NCI-H524 treated with DMSO at 0.1 percent for 48 hours (cell line): ENCODE measurements at places on chromosomes 7 and 10.

DNA sequence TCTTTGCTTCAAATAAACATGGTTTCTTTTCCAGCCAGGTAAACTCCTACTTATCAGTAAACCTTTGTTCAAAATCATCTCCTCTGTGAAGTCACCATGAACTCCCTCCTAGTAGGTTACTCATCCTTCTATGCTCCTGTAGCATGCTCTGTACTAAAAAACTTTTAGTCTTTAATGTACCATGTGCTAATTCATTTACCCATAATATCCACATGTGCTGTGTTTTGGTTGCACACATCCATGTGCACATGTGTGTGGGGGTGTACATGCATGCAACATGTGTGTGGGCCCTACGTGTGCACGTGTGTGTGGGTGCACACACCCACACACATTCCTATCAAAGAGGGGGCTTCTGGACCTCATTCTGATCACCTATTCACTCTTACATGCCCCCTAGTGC is 259.9 kb upstream of the SP4 start:
- DNase-seq: no peak

GRCh38 chr10:5583525-5584175 is 58.9 kb downstream of the CALML3 start:
- DNase-seq: peak; percentile 1

GRCh38 chr10:97016728-97017473 is 168.9 kb downstream of the SLIT1 start:
- no peak for DNase-seq

DNA sequence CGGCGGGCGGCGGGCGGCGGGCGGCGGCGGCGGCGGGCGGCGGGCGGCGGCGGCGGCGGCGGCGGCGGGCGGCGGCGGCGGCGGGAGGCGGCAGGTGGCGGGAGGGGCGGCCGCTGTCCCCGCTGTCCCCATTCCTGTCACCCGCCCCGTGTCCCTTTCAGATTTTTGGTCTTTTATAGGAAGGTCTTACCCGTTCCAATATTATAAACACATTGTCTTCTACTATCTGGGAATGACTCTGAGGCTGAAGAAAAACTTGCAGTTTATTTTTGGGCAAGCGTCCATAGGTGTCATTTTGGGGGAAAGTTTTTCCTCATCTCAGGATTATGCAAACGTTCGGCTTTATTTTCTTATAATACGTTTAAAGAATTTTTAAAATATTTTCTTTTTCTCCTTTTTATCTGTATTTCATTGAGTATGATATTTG is 578 bp downstream of the ZNF713 start:
- no peak for DNase-seq

GRCh38 chr10:59868696-59869593 is 37.4 kb downstream of the CCDC6 start:
- DNase-seq: peak; percentile 28

DNA sequence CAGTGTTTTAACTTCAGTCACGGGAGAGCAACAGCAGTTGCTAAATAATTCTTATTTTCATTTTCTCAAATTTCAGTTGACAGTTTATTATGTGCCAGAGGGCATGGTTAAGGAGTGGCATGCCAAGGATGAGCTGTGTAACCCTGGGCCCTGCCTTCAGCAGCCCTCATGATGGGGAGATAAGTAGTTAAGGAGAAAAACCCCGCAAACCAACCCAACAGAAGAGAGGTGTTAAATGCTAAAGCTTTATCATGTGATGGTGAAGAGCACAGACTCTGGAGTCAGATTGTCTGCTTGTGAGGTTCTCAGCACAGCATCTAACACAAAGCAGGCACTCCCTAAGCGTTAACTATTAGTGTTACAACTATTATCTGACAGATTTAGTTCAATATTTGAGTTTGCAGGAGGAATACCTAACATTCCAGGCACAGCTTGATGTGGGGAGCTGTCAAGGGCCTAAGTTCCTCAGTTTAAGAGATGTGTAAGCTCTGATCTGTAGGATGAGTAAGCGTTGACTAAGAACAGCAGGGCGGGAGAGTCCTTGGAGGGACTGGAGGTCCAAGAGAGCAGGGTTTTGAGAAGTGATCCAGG is 29.6 kb downstream of the STAM start:
- no peak for DNase-seq

GRCh38 chr7:135206941-135207391 is 4.4 kb downstream of the WDR91 start:
- DNase-seq: no peak

- DNase-seq: no peak
Observed at GRCh38 chr7:31761646-31762045, 74.6 kb downstream of the PPP1R17 start.

DNA sequence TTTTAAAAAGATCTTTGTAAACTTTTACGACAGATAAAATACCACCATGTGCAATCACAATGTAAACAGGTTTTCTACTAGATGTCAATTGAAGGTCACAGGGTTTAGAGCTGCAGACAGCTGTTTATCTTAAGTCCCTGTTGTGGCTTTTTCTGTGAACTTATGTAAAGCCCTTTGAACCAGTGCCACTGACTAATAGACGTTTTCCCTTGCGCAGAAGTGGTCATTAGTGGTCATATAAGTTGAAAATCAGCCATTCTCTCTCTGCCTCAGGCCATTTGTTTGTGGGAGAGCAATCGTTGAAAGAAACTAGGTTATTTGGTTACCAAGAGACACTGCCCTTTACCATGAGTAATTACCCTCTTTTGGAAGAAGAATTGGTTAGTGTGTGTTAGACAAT is 23.9 kb downstream of the CACNB2 start:
- DNase-seq: no peak

- no peak for DNase-seq
Observed at GRCh38 chr10:106897719-106898118, 266.8 kb downstream of the SORCS1 start.

GRCh38 chr7:482521-483083 is 37.0 kb downstream of the PDGFA start:
- DNase-seq: no peak

DNA sequence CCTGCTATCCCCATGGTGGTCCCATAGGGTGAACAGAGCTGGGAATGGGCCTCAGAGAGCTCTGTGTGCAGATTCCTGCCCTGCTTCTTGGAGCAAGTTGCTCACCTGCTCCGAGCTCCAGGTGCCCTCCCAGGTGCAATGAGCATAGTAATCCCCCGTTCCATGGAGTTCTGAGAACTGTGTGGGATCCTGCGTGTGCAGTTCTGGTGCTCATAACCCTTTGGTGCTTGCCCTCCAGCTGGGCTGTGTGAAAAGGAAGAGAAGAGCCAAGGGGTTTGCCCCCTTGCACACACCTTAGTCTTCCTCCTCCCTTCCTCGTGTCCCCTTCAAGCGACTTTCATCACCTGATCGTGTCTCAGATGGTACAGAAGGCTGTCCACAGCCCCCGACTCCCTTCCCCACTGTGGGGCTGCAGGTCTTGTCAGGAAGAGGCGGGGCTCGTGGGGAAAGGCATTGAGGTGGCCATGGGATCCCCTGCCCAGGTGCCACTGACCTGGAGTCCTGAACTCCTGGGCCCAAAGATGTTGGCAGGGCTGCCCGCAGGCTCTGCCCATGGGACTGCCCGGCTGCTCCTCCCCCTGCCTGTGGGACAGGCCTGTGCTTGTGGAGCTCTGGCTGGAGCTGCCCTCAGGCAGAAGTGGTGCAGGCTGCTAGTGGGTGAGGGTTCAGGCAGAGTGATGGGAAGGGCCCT is 21.9 kb upstream of the ZNF488 start:
- no peak for DNase-seq

DNA sequence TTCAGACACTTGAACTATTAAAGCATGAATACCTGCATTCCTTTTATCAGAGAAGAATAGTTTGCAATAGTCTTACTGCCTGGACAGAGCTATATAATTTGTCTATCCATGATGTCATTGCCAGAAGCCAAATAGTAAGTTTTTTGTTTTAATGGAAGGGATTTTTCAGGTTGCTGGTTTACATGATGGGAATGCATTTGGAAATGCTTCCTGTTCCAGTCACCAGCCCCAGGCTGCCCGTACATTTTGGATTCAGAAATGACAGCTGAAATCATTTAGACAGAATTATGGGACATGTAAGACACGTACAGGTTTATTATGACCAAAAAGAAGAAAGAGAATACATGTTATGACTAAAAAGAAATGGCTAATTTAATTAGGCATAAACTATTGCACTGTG is 293.1 kb downstream of the CDK14 start:
- DNase-seq: no peak

- no peak for DNase-seq
Observed at GRCh38 chr10:117418121-117418520, 42.9 kb upstream of the PDZD8 start.

DNA sequence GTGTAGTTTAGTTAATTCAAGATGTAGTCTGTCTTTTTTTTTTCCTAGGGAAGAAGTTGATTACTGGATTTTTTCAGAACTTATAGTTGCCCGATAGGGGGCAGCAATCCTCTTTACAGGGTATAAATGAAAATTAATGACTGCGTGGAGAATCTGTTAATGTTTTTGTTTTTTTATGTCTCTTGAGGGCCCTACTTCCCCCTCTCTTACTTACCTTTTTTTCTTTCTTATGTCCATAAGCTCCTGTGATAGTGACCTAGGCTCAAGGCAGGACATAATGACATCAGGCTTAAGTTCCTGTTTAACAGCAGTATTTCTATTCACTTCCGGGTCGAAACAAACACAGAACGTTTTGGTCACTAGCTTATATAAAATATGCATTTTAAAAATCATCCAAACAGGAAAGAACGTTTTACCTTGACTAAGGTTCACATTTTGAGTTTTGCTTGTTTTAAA is 18.8 kb downstream of the CDC123 start:
- no peak for DNase-seq

DNA sequence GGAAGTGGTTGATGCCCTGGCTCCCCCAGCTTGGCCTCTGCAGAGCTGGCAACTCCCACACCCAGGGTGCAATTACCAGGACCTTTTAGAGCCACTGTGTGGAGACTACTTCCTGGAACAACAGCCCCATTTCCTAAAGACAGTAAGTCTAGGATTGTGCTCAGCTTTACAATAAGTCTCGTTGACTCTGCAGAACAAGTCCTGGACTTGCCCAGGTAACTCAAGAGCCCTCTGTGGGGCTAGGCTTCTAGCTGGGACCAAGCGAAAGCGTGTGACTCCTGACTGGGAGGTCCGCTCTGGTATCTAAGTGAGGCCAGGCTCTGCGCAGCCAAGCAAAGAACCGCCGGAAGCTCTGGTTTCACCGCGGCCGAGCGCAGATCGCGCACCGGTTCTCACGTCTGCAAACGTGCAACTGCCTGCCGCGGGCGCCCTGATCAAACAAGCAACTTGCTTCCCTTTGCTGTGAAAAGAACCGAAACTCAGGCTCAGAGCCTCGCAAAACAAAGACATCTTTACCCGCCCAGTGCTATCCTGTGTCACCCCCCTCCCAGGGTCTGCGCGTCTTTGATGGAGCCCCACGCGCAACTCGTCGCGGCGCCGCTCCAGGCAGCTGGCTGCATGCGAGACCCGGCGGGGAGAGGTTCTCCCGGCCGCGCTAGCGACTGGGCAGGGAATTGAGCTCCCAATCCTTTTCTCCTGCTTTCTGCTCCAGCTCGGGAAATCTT is 4.4 kb upstream of the PDLIM1 start:
- no peak for DNase-seq

DNA sequence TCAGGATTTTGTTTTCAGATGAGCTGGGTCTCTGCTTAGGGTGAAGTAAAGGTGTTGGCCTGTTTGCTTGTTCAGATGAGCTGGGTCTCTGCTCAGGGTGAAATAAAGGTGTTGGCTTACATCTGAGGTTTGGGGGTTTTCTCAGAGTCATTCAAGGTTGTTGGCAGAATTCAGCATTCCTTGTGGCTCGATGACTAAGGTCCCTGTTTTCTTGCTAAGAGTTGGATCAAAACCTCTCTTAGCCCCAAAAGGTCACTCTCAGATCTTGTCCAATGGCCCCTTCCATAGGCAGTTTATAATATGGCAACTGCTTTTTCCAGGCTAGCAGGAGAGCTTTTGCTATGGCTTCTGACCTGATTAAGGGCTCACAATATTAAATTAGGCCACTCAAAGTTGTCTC is 106.6 kb downstream of the ADAM22 start:
- DNase-seq: no peak

DNA sequence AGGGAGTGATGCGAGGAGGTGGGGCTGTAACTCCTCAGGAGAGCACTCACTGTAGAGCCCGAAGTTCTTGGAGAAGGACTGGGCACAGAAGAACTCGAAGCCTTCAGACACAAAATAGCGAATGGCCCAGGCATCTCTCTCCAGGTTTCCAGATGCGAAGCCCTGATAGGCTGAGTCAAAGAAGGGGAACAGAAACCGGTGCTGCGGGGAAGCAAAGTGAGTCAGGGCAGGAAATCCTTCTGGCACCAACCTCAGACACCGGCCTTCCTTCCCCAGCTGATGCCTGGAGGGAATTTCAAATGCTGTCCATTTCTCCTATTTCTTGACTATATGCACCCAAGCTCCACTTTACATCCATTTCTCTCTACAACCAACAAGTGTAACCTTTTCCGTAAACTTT is 26.8 kb downstream of the GOT1 start:
- DNase-seq: no peak

- DNase-seq: no peak
Observed at GRCh38 chr7:11714676-11715075, 117.3 kb downstream of the THSD7A start.

DNA sequence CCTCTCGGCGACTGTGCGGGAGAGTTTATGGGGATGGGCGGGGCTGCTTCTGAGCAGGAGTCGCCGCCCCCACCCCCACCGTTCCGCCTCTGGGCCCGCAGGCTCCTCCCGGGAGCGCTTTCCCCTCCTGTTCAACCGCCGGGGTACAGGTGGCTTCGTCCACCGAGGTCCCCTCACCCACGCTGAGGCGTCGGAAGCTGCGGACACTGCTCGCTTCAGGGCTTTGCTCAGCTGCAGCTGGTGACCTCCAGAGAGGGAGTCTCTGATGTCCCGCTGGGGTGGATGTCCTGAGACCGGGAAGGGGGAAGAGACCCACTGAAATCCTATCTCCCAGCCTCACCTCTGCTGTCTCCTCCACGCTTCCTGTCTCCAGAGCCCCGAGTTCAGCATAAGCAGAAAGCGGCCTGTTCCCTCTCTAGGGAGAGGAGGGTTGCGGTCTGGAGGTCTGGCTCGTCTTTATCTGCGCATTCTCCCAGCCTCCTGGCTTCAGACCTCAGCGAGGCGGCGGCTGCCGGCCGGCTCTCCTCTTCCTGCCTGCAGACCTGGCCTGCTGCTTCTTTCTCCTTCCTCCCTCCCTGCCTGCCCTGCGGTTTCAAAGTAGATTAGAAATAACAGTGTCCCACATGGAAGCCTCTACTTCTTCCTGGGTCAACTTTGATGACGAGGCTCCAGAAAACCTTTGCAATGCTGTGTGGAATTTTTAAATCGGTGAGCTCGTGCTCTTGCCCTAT is 1.8 kb downstream of the CYP2E1 start:
- DNase-seq: no peak
